Activated CD8-positive, alpha-beta T cell treated with anti-CD3 and anti-CD28 coated beads, Interleukin-2, amount 10 ng/mL, durations not matched to agents 7 days and 5 days (primary cell): ENCODE measurements at places on chromosomes 3 and 15. TPM values are rescaled to one million over a fixed set of nuclear protein-coding genes. Genes with fewer than 3 reads are reported as not detected.
A peak's percentile ranks its signal among the peaks of the same experiment; 100 is the strongest.

DNA sequence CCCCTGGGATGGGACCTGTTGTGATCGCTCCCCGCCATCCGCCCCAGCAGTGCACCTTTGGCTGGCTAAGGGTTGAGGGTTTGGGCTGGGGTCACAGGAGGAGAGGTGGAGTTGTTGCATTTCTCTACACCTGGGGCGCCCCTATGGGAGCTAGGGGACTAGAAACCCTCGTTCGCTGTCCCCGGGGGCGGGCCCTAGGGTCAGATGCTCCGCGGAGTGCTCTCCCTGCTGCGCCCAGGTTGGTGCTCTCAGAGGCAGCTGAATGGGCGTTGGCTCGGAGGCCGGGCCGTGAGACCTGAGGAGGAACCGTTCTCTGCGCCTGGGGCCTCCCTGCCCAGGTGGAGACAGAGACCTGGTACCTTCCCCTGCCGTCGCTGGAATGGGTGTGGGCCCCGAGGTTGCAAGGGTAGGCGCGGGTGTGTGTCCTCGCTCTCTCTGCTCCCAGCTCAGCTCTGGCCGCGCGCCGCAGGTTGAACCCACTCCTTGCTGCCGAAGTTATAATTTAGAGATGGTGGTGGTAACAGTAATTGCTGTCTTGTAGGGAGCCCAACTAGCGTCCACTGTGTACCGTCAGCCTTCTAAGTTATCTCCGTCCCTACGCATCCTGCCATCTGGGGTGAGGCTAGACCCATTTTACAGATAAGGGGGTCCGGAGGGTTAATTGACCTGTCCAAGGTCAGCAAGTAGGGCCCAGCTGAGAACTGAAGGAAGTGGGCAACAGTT, 965 bp downstream of the FLNB start:
- peak; percentile 48 for DNase-seq

GRCh38 chr3:62287392-62287927, 85.9 kb downstream of the FEZF2 start:
- no peak for DNase-seq

DNA sequence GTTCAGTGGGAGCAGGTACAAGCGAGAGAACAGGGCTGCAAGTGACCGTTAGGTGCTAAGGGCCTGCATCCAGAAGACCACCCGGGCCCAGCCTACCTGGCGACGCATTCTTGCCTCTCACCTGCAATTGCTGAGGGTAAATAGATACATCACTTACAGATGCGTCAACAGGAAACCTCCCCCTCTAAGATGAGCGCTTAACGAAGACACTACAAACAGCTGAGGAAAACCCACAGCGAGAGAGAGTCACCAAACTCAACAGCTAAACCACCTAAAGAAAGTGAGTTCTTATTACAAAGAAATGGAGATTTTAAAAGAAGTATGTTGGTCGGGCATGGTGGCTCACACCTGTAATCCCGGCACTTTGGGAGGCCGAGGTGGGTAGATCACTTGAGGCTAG, 157.9 kb downstream of the CHSY1 start:
- no peak for DNase-seq

DNA sequence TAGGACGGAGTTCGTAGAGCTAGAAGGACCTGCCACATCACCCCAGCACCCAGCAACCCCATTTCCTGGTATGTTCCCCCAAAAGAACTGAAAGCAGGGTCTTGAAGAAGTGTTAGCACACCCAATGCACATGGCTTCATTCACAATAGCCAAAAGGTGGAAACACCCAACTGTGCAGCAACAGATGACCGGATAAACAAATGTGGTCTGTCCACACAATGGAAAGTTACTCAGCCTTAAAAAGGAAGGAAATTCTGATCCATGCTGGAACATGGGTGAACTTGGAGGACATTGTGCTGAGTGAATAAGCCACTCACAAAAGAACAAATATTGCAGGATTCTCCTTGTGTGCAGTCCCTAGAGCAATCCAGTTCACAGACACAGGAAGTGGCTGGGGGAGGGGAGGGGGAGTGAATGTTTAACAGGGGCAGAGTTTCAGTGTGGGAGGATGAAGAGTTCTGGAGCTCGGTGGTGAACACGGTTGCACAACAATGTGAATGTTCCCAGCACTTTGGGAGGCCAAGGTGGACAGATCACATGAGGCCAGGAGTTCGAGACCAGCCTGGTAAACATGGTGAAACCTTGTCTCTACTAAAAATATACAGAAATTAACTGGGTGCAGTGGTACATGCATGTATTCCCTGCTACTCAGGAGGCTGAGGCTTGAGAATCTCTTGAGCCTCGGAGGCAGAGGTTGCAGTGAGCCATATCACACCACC, 157.5 kb downstream of the NUP210 start:
- peak; percentile 41 for DNase-seq

GRCh38 chr3:167067787-167068161, 312.3 kb downstream of the ZBBX start:
- no peak for DNase-seq

DNA sequence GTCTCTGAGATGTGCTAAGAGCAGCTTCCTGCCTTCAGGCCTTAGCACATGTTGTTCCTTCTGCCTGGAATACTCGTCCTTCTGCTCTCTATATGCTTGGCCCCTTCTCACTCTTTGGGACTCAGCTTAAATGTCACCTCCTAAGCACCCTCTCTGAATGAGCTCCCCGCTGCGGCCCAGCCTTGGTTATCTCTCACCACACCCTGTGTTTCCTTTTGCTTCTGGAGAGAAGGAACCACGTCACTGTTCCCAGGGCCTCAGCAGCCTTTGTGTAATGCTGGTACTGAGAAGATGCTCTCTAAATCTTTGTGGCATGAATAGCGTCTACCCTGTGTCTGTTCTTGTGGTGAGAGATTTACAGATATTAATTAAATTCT, 2.2 kb downstream of the FAH start:
- DNase-seq: no peak

DNA sequence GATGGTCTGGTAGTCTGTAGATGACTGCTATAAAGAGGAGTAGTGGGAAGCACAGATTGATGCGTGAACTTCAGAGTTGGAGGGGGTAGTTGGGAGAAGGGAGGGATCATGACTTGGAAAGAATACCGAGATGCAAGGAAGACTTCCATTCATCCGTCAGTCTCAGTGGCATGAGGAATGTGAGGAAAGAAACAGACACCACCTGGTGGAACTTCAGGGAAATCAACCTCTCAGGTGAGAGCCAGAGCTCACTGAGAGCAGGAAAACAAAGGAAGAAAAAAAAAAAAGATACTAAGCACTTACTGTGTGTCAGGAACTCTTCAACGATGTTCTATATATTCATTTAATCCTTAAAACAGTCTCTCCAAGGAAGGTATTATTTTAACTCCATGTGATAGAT, 172.4 kb downstream of the OXSM start:
- DNase-seq: no peak

DNA sequence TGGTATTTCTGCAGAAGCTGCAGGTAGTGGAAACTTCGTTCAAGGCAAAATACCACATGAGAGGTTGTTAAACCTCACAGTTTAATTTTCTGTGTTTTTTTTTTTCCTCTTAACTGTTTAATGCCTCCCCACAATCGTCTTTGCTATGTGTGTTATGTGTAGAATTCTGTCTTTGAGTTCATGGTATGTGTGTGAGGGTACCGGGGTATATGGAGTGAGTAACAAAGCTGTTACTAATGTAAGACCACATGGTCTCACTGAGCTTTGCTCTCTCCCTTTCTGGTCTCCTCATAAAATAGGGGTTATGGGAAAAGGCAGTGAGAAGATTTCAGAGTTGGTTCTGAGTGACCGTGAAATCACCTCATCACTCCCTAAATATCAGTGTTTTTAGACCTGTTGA, 143.6 kb downstream of the USP13 start:
- DNase-seq: no peak

DNA sequence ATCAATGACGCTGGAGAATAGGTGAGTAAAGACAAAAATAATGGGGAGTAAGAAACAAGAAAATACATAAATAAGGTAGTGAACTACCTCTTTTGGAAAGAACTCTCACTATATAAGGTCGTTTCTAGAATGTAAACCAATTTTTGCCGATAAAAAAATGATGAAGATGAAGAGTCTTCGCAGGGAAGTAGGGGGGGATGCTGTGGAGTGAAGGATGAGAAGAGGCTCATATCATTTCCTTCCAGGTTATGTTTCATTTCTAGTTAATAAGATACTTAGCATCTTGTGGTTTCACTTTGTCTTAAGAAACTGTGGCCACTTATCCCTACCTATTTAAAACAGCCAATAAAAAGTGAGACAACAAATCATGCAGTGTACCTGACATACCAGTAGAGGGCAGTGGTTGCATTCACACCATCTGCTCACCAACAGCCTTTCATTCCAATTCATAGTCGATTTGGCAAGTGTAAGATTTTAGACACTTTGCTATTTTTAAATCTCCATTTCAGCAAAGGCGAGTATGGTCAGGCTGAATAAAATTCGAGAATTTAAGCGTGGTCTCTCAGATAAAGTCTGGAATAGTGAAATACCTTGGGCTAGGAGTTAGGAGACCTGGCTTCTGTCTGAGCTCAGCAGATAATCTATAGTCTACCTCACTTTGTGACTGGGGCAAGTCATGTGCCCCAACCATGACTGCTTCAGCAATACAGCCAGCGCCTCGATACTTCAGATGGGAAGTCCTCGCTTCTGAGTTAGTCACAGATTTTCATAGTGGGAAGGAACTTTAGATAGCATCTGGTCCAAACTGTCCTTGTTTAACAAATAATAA, 28.9 kb upstream of the ICE2 start:
- peak; percentile 75 for DNase-seq

GRCh38 chr3:9142362-9142761, 107.1 kb downstream of the SRGAP3 start:
- no peak for DNase-seq

- no peak for DNase-seq
Measured at GRCh38 chr15:76913737-76914136, 8.6 kb upstream of the SCAPER start.

- no peak for DNase-seq
Measured at GRCh38 chr15:29331669-29332068, 62.0 kb upstream of the NSMCE3 start.

- DNase-seq: no peak
Measured at GRCh38 chr3:59249004-59249403, 199.2 kb upstream of the CFAP20DC start.

- DNase-seq: no peak
Measured at GRCh38 chr3:177282119-177282655, 84.9 kb upstream of the TBL1XR1 start.

DNA sequence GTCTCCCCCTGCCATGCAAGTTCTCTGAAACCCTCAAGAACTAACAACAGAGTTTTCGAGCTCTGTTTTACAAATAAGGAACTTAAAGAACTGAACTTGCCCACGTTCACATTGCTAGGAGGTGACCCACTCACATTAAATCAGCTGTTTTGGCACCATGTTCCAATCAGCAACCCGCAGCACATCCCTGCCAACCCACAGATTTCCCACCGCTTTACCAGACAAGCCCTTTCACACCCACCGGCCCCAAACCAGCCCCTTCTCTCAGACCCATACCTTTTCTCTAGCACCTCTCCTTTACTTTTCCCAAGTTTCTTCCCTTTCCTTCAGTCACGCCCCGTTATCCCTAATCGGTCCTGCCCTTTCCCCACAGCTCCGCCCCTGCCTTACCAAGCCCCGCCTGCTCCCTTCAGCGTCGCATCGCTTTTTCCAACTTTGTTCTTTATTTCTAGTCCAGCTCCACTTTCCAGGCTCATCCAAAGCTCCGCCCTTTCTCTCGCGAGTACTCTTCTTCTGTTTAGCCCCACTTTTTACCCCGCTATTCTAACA, 804 bp upstream of the BRPF1 start:
- no peak for DNase-seq

ALDH1L1 gene
- total RNA-seq: not detected

MAP1A gene
- total RNA-seq: 5.3 TPM

SLC6A11 gene
- not detected for total RNA-seq

AMOTL2 gene
- total RNA-seq: not detected

CCR9 gene
- 0.08 TPM for total RNA-seq

TM6SF1 gene
- 22.1 TPM for total RNA-seq

IL20RB gene
- total RNA-seq: 1.6 TPM
